ENCODE measurements at places on chromosomes 16 and 17.

DNA sequence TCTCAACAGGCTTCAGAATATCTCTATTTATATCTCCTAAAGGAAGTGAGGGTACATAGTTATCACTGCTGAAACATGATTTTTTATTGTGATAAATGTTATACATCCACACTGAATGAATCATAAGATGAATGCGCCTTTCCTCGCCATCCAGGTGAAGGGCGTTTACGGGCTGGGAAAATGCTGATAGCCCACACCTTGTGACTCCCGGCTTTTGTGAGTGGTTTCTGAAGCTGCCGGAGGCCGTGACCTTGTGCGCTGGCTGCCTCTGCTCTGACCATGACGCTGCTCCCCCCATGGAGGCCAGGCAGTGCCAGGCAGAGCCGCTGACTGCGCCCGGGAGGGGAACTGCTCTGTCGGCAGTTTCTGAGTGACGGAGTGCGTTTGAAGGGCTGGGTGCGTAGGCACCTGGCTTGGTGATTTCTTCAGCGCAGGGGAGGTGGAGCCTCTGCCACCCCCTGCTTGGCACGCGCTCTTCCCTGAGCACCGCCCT lies 97.2 kb downstream of the RAP1GAP2 start:
- DNase-seq, result no peak

GRCh38 chr17:45311401-45311759 lies 5.4 kb downstream of the MAP3K14 start:
- no peak for DNase-seq

DNA sequence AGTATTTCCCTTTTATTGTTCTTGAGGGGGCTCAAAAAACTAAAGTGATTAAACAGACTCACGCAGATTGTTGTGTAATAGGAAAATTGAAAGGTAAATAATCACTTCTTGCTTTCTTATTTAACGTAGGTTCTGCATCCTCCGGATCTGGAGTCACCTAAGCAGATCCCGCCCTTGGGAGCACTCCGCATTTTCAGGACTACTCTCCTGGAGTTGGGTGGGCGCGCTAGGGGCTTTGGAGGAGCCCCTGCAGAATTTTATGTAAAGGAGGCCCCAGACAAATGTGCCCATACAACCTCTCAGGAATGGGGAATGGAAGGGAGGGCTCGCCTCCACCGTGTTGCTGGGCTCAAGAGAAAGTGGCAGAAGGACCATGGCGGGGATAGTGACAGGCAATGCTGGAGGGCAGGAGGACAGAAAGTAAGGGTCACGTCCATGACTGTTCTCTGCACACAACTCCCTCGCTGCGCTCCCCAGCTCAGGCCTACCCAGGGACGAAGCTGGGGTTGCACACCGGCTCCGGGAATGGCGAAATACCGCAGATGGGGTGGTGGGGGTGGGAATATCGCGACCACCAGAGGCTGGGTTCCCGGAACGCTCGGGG lies 8.3 kb downstream of the MT2A start:
- no peak for DNase-seq

GRCh38 chr17:1796800-1797199 lies 32.9 kb downstream of the SMYD4 start:
- no peak for DNase-seq

- no peak for DNase-seq
Measured at GRCh38 chr17:59234631-59235030, 14.3 kb downstream of the GDPD1 start.

DNA sequence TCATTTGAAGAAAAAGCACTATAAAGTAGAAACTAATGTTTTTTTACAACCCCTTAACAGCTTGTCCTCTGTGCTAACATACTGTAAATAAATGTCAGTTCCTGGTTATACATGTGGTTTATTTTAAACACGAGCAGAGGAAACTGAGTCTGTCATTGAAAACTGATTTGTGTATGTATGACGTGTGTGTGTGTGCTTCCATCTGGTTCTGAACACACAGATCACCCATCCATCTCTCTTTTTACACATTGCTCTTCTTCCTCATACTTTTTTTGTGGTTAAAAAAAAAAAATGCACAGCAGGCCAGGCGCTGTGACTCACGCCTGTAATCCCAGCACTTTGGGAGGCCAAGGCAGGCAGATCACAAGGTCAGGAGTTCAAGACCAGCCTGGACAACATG lies 49.5 kb downstream of the ZNF423 start:
- DNase-seq, result no peak

DNA sequence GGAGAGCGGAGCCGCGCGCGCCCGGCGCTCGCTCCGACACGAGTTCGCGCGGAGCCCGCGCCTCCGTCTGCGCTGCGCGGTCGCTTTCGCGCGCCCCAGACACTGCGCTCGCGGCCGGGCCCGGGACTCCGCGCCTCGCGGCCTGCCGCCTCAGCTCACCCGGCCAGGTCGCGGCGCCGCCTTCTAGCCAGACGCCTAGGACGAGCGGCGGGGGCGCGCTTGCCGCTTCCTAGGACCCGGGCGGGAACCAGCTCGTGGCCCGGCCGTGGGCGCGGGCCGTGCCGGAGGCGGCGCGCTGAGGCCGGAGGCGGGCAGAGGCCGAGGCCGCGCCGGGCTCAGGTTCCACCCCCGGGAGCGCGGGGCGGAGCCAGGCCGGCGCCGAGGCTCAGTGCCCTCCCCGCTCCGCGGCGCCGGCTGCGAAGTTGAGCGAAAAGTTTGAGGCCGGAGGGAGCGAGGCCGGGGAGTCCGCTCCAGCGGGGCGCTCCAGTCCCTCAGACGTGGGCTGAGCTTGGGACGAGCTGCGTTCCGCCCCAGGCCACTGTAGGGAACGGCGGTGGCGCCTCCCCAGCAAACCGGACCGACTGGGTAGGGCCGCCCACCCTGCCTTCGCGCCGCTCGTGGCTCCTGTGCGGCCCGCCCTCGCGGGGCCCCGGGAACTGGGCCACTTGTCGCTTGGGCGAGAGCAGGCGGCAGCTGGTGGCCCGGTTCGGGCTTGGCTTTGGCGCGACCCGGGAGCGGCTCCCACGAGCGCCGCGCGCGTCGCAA lies at the start of gene SPHK1:
Gene SPHK1 (plus strand): TSS at position 388 of the 765 bp plus-strand sequence. CDS start 1,036 bp downstream, outside the sequence.
- DNase-seq, result no peak

DNA sequence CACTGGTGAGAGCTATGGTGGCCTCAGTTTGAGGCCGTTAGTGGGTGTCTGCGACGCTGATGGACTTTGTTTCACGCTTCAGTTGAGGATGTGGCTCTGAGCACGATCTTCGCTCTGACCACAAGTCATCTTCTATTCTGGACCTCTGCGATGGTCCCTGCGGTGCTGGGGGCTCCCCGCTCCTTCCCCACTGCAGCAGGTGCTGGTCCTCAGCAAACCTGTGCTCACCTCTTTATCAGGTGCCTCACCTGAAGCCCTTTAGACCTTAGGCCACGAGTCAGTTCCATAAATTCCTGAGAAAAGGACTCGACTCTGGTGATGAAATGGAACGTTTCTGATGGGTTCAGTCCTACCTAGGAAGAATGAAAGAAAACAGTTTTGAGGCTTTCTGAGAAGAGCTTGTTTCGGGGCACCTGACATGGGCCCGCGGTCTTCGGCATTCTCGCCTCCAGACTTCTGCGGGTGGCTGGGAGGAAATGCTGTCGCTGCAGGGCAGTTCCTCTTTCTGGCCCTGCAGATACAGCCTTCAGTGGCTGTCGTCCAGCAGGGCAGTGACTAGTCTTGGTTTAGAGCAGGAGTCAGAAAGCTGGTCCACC lies 4.7 kb downstream of the KCTD5 start:
- no peak for DNase-seq

GRCh38 chr17:39867084-39867879 lies 720 bp upstream of the ZPBP2 start:
- DNase-seq, result no peak

DNA sequence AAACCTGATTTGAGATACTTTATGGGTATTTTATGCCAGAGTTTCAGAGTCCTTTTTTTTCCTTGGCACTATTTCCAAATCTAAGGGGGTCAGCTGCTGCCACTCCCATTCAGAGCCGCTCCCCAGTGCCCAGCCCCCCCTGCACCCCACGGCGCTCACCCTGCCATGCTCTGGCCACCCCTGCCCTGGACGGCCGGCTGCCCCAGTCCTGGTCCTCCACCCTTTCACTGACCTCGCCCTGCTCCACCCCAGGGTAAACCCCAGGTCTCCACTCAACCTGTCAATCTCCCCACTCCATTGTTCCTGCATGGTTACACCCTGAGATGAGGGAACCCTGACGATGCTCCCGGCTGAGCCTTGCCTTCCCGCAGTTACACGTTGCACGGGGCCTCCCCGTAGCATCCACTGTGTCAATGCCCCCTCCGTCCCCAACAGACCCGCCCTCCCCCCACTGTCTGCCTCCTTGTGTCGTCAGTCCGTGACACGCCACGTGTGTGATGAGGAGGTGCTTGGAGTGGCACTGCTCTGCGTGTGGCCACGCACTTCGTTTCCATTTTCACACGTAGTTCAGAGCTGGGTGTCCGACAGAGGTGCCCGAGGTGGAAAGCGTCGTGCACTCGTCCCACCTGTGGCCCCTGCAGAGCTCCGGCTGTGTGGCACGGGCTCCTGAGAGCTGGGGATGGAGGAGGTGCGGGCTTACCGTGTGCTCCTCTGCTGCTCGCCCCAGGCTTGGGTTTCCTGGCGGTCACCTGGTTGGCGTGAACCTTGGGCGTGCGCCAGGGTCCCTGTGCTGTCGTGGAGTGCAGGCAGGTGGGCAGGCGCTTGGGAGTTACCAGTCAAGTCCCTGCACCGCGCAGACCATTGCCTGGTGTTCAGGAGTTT lies 116.5 kb downstream of the BANP start:
- no peak for DNase-seq

DNA sequence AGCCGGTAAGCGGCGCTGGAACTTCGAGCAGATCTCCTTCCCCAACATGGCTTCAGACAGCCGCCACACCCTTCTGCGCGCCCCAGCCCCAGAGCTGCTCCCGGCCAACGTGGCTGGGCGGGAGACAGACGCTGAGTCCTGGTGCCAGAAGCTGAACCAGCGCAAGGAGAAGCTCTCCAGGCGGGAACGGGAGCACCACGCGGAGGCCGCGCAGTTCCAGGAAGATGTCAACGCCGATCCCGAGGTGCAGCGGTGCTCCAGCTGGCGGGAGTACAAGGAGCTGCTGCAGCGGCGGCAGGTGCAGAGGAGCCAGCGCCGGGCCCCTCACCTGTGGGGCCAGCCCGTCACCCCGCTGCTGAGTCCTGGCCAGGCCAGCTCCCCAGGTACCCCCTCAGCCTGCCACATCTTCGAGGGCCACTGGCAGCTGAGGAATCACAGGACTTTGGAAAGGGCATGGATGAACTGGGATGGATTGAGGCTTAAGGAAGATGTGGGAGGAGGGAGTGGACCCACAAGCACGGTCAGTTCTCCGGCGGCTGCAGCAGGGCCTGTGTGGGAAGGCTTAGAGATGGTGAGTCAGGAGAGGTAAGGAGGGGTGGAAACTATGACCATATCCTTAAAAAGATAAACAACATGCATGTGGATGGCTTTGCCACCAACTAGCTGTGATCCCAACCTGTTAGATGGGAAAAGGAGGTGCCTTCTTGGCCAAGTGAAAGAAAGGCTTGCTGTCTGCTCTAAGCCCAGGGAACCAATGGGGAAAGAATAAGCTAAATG lies 3.4 kb upstream of the LLGL2 start:
- DNase-seq, result no peak

- no peak for DNase-seq
Measured at GRCh38 chr17:81151278-81151677, 14.0 kb upstream of the PVALEF start.

DNA sequence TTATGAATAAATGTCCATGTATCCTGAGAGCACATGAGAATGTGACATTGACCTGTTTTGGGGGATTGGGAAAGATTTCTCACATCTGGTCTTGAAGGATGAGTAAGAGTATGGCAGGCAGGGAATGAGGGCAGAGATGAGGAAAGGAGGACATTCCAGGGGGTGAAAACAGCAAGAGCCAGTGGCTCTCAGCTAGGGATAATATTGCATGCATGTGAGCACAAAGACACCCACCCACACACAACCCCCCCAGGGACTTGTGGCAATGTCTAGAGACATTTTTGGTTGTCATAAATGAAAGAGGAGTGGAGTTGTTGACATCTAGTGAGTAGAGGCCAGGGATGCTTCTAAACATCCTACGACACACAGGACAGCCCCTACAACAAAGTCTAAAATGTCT lies 6.0 kb downstream of the MYO1D start:
- no peak for DNase-seq

GRCh38 chr17:851924-852323 lies 69.8 kb downstream of the MRM3 start:
- no peak for DNase-seq

DNA sequence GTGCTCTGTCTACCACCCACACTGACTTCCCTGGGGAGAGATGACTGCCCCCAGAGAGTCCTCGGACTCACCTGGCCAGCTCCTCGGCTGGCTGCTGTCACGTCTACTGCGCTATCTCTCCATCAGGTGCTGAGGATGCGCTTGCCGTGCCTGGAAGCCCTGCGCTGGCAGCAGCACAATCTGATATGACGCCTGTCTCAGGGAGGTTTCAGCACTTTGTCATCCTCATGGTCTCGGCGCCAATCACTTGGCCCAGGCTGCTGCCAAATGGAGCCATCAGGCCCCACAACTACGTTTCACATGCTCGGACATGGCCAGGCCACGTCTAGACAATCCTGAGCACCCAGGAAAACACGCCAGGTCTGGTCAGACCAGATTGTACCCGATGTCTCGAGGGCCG lies 46.7 kb downstream of the FOXL1 start:
- no peak for DNase-seq

DNA sequence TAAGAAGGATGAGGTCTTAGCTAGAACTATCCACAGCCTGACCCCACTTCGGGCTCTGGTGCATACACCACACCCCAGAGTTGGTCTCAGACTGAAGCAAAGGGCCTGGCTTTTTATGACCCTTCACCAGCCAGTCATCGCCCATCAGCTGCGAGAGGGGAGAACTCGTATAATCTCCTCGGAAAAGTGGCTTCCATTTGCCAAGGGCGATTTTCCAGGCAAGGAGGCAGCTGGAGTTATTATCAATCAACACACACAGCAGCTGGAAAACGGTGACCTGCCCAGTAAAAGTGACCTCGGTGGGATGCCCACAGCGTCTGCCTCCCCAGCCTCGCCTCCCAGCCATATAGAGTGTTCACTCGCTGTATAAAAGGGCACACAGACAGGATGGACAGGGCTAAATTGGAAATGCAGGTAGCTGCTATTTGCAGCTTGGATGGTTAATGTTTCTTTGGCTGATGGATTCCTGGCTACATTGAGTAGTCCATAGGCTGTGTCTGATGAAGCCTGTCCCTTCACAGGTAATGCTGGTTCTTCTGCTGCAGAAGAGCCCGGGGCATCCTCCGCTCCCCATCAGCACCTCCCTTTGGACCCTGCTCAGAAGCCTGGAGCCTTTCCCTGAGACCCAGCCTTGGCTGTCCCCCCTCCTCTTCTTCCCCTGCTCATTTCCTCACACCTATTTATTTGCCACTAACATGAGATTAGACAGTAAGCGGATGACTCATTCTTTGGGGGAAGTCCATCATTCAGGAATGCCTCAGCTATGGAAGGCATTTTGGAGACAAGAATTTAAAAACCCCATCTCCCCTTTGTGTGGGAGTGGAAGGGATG lies 45.7 kb downstream of the TMEM186 start:
- no peak for DNase-seq

- DNase-seq, result no peak
Measured at GRCh38 chr16:87603684-87604633, 1.7 kb downstream of the JPH3 start.
